HuH-7.5 (cell line): ENCODE measurements at places on chromosomes 7 and 10.

GRCh38 chr10:129199826-129200225, 267.2 kb upstream of the MGMT start:
- DNase-seq, result no peak

- DNase-seq, result no peak
Observed at GRCh38 chr7:98171449-98171848, 39.8 kb upstream of the BHLHA15 start.

DNA sequence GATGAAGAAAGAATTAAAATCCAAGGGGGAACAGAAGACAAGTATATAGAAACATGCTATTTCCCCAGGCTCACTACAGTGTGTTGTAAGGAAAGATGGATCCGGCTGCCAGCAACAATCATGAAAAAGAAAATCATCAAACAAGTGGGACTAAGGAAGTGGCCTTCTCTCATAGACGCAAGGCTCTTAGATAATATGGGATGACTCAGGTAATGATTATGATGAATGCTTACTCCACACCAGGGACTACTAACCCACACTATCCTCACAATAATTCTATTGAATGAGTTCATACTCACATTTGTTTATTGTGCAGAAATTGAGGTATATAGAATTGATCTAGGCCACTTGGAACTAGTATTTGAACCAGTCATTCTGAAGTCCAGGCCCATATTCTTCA, 111.2 kb upstream of the BET1 start:
- no peak for DNase-seq

GRCh38 chr10:121437596-121437995, 160.6 kb downstream of the FGFR2 start:
- no peak for DNase-seq

DNA sequence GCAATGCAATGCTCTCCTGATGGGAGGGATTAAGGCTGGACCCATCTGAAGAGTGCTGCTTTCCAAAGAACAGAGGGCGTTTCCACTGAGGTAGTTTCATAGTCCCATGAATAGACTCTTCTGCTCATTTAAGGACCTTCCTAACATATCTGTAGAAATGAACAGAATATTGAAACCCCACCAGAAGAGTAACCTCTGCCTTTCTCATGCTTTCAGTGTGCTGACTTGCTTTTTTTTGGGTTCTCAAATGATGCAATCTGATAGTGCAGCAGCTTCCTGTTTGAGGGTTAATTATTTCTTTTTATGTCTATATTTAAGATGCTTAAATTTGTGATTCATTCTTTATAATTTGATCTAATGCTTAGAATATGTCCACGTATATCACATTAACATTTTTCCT, 82.2 kb downstream of the GATA3 start:
- DNase-seq, result no peak

GRCh38 chr10:55979203-55979602, 381.9 kb downstream of the ZWINT start:
- no peak for DNase-seq

DNA sequence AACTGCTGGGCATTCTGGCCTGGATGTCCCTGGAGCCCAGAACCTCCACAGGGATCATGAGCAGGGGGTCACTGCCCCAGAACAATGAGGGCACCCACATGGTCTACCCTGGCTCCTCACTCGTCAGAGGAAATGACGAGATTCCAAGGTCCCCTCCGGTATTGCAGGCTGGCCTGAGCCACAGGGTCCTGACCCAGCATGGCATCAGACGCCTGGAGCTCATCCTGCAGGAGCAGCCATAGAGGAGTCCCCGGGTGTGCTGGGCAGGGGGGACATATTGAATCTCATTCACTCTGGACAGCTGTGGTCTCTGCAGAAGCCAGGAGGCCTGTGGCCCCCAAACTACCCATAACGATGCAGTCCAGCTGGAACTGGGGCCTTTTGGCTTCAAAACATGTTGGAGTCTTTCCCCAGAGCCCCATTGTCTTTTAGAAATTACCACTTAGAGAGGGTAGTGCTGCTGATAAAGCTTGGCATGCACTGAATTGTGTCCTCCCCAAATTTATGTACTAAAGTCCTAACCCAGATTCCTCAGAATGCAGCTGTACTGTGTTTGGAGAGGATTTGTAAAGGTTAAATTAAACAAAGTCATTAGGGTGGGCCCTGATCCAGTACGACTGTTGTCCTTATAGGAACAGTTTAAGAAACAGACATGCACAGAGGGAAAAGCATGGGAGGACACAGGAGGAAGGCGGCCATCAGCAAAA, 27.7 kb downstream of the ANXA8 start:
- DNase-seq, result no peak

DNA sequence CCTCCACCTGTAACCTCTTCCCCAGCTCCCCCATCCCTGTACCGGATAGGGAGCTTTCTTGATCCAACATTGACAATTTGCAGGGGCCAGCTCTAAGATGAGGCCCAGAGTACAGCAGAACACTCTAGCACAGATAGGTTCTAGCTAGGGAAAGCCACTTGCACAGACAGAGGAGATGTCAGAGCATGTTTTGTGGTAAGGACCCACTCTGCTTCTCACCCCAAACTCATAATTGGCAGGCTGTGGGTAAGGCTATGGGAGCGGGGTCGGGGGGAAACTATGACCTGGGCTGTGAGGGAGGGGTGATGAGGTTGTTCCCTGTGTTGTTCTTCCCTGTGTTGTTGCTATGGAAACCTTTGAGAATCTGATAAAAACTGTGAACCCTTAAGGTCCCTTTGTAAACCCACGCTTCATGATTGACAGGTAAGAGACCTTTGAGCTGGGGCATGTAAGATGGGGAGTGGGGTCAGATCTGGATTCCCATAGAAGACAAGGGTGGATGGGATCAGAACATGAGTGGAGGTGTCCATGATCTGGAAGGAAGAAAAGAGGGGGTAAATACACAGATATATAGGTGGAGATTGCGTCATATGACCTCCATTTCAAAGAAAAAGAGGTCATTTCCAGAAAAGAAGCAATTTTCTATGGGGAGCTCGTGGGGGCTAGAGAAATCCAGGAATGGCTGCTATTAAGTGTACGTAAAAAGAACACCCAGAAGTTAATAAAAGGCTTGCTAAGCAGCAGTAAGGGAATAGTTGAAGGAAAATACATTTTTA, 4.0 kb downstream of the CALD1 start:
- no peak for DNase-seq

DNA sequence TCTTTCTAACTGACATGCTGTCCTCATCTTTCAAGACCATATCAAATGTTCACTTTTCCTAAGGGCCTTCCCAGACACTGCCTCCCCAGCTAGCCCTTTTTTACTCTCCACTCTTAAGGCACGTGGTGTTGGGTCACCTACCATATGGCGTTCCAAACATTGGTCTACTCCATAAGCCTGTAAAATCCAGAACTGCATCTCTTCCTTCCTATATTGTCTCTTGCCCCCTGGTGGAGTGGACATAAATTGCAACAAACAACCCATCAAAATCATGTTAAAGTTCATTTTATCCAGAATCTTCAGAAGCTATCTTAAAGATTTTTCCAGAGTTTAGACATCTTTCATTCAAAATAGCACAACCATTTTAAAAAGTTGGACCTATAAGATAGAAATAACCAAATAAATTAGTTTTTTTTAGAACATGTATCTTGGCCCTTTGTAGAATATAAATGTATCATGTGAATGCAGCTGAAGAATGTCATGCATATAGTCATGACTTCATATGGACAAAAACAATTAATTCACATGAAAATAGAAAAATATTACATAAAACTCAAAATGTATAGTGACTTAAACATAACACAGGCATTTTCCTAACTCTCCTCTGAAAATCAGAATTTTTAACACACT, 180.6 kb upstream of the CHRM2 start:
- no peak for DNase-seq

- no peak for DNase-seq
Observed at GRCh38 chr7:14197280-14197679, 207.8 kb upstream of the ETV1 start.

DNA sequence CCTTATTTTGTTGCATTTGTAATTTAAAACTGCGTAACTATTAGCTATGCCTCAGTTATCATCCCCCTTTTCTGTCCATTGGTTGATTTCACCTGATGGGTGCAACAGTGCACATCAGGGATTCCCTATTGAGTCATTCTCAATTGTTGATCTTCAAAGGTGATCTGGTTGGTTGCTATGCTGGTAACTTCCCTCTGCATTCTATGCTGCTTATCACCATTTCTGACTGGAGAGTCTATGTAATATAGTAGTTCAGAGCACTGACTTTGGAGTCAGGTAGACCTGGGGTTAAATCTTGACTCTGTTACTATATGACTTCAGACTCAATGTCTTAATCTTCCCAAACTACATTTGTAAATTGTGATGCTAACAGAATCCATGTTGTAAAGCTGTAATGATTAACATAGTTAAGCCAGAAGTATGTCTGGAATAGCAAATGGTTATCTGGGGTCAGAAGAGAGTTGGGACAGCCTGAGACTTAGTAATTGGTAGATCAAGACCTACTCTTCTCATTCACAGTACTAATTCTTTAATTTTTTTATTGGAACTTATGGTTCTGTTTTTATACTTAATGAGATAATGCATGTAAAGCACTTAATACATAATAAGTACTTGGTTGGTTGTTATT, 38.1 kb downstream of the EXOC6 start:
- DNase-seq, result no peak

DNA sequence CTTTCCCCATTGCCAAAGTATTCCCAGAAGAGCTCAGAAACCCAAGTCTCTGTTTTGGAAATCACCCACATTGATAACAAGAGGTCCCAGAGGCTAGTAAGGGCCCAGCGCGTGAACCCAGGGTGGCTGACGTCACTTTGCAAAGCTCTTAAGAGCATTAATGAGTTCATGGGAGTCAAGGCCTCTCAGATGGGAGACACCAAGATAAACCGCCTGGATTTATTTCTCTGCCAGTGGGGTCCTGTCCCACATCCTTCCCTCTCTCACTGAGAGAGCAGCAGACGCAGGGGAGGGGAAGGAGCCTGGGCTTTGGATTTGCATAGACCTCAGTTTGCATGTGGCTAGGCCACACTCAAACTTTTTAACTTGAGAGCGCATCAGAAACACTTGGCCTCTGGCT, 184.8 kb upstream of the PDE1C start:
- no peak for DNase-seq

- DNase-seq, result no peak
Observed at GRCh38 chr7:69640925-69641594, 42.8 kb downstream of the AUTS2 start.

DNA sequence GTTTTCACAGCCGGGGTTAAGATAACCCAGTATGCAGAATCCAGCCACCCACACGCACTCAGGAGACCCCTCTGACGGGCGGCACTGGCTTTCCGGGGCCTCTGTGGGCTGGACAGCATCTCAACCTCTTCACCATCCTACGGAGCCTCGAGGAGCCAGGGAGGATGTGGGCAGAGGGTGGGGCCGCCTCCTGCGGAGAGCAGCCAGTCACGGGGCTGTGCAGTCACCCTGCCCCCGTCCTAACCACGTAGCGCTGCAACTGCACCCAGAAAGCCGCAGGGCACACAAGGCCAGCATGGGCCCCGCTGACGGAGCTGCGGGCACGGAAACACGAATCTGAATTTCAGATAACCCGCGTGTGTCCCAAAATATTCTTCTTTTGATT, 270.3 kb downstream of the ELFN1 start:
- DNase-seq, result no peak
